Liver (tissue), 10 donors: ENCODE measurements at places on chromosomes 3 and 15.

- no peak for DNase-seq
Measured at GRCh38 chr3:46186471-46187340, 21.4 kb downstream of the CCR1 start.

- DNase-seq = no peak
Measured at GRCh38 chr3:194809382-194809781, 123.7 kb downstream of the FAM43A start.

- DNase-seq = no peak
Measured at GRCh38 chr3:128362026-128362965, 104.4 kb downstream of the DNAJB8 start.

DNA sequence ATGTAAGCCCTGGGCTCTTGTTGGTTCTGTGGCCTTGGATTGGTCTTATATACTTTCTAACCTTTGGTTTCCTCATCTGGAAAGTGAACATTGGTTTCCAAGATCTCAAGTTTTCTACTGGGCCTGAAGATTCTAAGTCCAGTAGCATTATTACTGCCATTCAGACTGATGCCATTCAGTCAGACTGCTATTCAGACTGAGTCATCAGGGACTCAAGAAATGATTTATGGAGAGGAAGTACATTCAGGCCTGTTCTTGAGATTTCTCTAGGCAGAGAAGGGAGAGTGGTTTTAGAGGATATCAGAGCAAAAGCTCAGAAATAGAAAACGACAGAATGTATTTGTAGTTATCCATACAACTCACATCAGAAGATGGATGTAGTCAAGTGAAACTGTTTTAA, 557.2 kb downstream of the NR2F2 start:
- DNase-seq = no peak

- no peak for DNase-seq
Measured at GRCh38 chr15:98067339-98067738, 106.8 kb downstream of the ARRDC4 start.

DNA sequence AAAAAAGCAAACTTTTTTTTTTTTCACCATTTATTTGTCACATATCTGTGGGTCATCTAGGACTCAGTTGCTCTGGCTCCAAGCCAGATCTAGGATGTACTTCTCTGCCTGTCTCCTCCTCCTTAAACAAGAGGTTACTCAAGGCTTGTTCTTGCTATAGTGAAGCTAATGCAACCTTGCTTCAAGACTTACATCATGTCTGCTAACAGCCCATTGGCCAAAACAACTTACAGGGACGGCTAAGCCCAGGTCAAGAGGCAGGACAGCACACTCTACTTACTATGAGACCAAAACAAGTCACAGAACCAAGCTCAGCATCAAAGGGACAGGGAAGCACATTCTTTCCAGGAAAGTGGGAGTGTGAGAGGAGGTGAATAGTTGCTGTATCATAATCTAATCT, 123.8 kb upstream of the BNIP2 start:
- no peak for DNase-seq

DNA sequence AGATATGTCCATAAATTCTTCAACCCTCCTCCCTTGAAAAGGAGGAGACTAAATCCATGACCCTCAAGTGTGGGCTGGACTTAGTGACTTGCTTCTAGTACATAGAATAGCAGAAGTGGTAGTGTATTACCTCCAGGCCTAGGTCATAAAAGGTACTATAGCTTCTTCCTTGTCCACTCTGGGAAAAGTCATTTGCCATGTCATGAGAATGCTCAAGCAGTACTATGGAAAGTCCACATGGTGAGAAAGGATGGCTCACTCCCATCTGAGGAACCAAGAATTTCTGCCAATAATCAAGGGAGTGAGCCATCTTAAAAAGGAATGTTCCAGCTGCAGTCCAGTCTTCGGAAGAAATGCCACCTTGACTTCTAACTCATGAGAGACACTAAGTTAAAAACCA, 10.5 kb upstream of the ILDR1 start:
- DNase-seq = no peak

DNA sequence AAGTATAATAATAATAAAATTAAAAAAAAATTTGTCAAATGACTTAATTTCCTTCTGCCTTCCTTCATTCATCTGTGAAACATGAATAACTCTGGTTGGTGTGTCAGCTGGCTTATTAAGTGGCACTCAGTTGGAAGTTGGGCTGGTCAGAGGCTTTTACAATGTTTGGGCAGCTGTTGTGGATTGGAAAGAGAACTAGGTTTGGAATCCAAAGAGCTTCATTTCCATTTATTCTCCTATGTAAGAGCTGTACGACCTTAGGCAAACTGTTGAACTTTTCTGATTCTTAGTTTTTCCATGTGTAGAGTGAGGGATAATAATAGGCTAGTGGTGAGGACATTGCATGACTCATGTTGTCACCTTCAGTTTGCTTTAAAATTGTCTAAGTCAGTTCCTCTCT, 606.7 kb downstream of the PDCD6IP start:
- DNase-seq = no peak

DNA sequence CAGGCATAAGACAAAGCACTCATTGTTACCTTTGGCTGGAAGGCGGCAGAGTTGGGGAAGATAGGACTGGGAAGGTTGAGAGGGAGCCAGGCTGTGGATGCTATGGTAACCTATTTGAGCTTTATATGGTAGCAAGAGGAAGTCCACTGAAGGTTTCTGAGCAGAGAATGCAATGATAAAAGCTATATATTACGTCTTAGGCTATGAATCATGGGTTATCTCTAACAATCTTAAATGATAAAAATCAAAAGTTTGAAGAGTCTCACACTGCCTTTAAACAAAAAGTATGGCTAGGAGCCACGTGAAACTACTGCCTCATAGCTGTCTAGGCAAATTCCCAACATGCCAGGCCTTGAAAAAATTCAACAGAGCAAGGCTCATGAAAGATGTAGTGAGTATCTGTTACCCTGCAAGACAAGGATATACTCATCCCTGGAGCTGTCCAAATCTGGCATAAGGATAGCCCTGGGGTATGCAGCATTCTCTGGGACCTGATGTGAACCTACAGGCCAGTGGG, 4.1 kb downstream of the P3H2 start:
- no peak for DNase-seq

DNA sequence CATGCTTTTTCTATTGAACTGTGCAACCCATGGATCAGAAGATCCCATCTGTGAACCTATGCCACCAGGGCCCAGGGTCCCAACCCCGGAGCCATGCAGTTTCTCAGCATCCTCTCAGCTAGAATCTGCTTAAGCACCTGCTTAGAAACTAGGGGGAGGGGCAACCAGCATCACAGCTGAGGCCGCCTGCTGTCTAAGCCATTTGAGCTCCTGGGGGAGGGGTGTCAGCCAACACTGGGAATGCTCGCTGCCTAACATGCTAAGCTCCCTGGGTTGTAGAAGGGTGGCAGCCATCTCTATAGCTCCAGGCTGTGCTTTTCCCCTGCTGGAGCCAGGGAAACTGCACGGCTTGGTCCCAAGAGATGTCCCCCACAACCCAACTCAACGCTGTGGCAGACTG, 322.8 kb downstream of the EDEM1 start:
- DNase-seq = no peak

GRCh38 chr3:105606016-105606415, 239.3 kb downstream of the ALCAM start:
- DNase-seq = no peak

- no peak for DNase-seq
Measured at GRCh38 chr3:63768386-63768785, 50.7 kb upstream of the C3orf49 start.

DNA sequence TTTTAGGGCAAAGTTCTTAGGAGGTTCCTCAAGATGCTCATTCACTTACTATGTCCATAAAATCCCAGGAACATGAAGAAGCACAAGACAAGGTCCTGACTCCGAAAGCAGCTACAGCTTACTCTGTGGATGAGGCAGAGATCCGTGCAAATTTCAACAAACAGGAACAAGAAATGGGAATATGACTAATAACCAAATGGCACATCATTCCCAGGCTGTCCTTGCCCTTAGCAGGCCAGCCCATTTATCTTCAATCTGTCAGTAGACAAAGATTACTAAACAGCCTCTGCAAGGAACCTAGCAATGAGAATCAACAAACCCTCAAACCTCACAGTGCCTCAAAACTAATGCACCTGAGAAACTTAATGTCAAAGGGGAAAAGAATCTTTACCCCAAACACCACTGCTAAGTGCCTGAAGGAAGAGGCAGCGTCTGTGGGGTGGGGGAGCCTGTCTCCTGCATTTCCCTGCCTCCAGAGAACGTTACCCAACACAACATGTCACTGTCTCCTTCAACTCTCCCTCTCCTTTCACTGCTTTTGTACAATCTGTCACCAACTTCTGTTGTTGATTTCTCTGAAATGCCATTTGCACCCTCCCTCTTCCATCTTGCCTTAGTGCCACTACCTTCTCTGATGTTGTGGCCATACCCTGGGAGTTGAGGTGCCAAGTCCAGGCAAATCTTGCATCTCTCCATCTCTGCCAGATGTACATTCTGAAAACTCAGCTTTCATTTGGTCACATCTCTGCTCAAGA, 4.8 kb downstream of the TNFAIP8L3 start:
- no peak for DNase-seq

GRCh38 chr3:51975852-51976549, 1.1 kb downstream of the ABHD14A start:
- DNase-seq = peak; percentile 68

GRCh38 chr3:27311400-27311799, 57.8 kb downstream of the NEK10 start:
- DNase-seq = no peak

DNA sequence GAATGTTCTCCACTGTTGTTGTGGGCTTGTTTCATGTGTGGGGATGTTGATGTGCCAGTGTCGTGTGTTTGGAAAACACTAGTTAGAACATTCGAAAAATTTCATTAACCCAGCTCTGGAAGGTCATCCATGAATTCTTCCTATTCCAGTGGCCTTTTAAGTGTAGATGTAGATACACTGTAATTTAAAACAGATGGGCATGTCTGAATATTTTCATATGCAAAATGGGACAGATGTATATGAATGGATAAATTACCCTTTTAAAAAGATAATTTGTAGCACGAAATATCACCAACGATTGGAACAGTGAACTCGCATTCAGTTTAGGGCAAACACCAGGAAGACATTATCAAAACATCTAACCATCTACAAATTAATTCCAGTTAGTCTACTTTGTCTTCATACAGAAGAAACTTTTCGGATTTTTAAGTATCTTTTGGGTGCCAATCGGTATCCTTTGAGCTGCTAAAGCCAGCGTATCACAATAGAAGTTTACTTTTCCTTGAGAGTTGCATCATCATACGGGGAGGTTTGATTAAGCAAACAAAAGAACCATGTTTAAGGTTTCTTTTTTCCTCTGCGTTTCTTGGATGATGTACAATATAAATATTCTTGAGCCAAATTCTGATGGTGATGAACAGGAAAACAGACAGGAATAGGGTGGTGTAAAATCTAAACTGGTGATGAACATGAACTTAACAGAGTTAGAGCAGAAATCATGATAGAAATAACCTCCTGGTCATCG, 528.1 kb downstream of the FOXP1 start:
- DNase-seq = no peak

- no peak for DNase-seq
Measured at GRCh38 chr3:56595975-56596840, 39.2 kb downstream of the CCDC66 start.

DNA sequence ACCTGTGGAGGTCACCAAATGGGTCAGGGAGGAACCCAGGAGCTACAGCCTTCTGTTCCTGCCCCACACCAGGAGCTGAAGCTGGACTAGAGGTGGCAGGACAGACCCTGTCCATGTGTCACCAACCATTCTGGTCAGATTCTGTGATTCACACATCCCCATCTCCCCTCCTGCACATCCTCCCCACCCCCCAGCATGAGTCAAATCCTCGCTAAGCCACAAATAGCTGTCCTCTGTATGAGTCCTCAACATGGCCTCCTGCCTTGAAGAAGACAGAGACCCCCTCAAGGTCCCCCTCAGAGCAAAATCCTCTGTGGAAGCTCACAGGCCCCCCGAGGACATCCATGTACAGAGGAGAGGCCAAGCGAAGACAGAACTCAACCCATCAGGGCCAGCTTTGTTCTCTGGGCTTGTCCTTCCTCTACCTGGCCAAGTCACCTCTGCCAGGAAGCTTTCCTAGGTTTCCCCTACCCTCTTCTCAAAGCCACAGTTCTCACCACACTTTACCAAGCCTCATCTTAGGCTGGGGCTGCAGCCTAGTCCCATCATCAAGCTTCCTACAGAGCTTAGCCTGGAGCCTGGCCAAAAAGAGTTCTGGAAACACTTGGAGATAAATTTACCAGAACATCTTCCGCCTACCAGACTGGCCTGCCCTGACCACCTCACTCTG, 17.1 kb downstream of the CACNA2D2 start:
- no peak for DNase-seq

- DNase-seq = no peak
Measured at GRCh38 chr15:87967951-87968350, 288.6 kb downstream of the NTRK3 start.

- no peak for DNase-seq
Measured at GRCh38 chr3:44128057-44128775, 113.5 kb upstream of the TOPAZ1 start.

GRCh38 chr15:64774037-64774628, 1.3 kb downstream of the RBPMS2 start:
- DNase-seq = no peak

- no peak for DNase-seq
Measured at GRCh38 chr15:81569286-81570080, 195.5 kb upstream of the TMC3 start.

DNA sequence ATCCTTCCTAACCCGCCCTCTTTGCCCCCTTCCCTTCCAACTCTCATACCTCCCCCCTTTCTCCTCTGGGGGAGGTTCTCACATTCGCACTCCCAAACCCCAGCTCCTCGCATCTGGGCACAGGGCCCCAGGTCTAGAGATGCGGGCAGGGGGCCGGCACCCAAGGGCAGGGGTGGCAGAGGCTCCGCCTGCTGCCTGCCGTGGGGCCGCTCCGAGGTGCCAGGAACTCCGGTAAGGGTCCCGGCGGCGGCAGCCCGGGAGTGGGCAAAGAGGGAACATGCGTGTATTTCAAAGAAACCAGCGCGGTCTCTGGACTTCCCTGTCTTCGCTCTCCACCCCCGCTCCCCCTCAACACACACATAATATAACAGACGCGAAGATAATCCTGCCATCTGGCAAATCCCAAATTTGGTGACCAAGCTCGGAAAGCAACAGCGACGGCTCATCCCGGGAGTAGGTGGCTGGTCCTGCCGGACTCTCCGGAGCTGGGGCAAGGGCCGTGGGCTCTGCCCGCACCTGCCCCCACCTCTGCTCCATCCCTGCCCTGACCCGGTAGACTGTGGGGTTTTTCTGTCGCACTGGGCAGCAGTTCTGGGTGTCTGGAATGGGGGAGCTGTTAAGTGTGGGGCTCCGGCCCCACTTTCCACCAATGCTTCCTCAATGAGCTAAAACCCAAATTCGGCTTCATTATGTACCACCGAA, 31.0 kb downstream of the NR2F2 start:
- no peak for DNase-seq

DNA sequence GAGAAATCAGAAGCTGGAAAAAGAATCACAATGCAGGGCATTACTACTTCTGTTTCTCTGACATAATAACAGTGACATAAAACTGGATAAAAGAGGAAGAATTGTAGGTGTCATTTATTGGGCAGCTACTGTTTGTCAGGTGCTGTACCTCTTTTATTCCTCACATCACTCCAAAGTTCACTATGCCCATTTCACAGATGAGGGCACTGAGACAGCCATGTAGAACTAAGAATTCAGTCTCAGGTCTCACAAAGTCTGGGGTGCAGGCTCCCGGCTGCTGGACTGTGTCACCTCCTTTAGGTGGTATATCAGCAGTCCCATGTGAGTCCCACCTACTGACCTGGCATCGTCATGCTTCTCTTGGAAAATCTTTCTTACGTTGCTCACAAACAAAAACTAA, 20.8 kb downstream of the TMEM212 start:
- DNase-seq = no peak
